Right ventricle myocardium inferior (tissue), 1 donor: ENCODE measurements at places on chromosomes 16 and 17. TPM values are rescaled to one million over a fixed set of nuclear protein-coding genes. Genes with fewer than 3 reads are reported as not detected.

DNA sequence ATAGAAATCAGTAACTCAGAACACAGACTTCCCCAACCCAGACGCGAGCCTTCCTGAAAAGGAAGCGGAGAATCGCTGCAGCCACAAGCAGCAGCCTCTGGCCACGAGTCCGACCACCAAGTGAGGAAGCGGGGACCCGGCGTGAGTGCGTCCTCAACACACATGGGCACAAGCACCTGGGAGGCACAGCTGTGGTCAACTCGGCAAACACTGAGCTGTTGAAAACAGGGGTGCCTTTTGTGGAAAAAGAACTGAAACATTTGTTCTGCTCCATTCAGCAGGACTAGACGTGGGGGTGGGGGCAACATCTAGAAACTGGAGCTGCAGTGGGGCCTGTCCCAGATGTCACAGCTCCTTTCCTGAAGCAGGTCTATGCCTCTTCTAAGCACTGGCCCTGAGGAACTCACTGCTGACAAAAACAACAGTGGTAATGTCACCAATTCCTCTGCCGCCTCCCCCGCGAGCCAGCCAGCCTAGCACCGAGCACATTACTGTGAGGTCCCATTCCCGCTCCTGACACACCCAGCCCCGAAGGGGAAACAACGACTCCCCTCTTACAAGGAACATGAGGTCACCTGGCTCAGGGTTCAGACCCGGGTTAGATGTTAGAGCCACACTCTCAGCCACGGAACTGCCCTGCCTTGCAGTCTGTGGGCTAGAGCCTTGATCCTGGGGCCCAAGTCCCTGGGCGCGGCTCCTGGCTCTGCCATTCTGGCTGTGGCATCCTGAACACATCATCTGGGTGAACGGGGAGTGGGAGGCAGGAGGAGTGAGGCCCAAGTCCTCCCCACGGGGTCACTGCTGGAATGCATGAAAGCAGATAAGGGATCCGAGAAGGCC, 29.0 kb downstream of the KDM8 start:
- DNase-seq: no peak

- no peak for DNase-seq
Observed at GRCh38 chr17:60506312-60506711, 19.7 kb downstream of the APPBP2 start.

GRCh38 chr16:52727849-52728248, 180.9 kb upstream of the TOX3 start:
- no peak for DNase-seq

- DNase-seq: no peak
Observed at GRCh38 chr17:60149691-60150582, at the start of gene CA4. TSS of gene CA4 (plus strand) at chr17:60149973. CDS start at chr17:60150035, 62 bp downstream.

DNA sequence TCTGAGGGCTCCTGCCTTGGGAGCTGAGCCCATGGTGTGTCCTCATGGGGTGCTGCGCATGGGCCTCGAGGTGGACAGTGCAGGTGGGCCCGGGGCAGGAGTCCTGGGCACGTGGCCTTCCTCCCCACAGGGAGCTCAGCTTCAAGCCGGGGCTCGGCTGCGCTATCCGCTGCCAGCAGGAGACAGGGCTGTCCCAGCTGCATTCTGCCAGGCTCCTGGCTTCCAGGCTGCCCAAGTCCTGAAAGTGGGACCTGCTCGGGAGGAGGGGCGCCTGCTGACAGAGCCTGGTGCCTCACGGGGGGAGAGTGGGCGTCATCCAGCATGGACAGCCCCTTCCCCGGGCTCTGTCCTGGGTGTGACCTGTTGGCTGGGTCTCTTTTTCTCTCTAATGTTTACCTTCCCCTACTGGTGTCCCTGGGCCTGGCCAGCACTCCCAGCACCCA, 7.1 kb downstream of the TRAF7 start:
- DNase-seq: no peak

The SENP3 gene
- 33.0 TPM for total RNA-seq
